ENCODE measurements at places on chromosomes 7 and 10. TPM values are rescaled to one million over a fixed set of nuclear protein-coding genes. Genes with fewer than 3 reads are reported as not detected.

The BAIAP2L1 gene
- total RNA-seq: 10.5 TPM

The PAPSS2 gene
- 81.8 TPM for total RNA-seq

The ZKSCAN1 gene
- total RNA-seq: 46.0 TPM

The SPDYE3 gene
- total RNA-seq: under 0.01 TPM

The MMD2 gene
- total RNA-seq: not detected

The ATE1 gene
- total RNA-seq: 29.8 TPM

The HECTD2 gene
- total RNA-seq: 17.1 TPM

The FEZF1 gene
- total RNA-seq: not detected

The VAX1 gene
- total RNA-seq: not detected

The TBL2 gene
- 56.1 TPM for total RNA-seq

The OR6V1 gene
- not detected for total RNA-seq

The MSMB gene
- total RNA-seq: not detected

The TMEM229A gene
- total RNA-seq: not detected

The NME8 gene
- total RNA-seq: not detected

The ARHGAP22 gene
- total RNA-seq: 45.6 TPM

The HOXA10 gene
- 43.1 TPM for total RNA-seq

The OR2AE1 gene
- 0.72 TPM for total RNA-seq

The GDF10 gene
- under 0.01 TPM for total RNA-seq

The SPDYE6 gene
- total RNA-seq: not detected

The INPP5F gene
- total RNA-seq: 11.2 TPM

The RPP38 gene
- 16.6 TPM for total RNA-seq

The FAM204A gene
- total RNA-seq: 75.7 TPM

The ZNF3 gene
- total RNA-seq: 30.4 TPM

The RBM20 gene
- not detected for total RNA-seq

The DKK1 gene
- 66.2 TPM for total RNA-seq

The SH2D4B gene
- not detected for total RNA-seq

The RAB19 gene
- total RNA-seq: not detected

The CALML5 gene
- not detected for total RNA-seq

The ACTL6B gene
- total RNA-seq: not detected

The HMX3 gene
- total RNA-seq: not detected

The IKZF1 gene
- total RNA-seq: under 0.01 TPM

The BAG3 gene
- 12.7 TPM for total RNA-seq

The CFAP46 gene
- total RNA-seq: 0.29 TPM

The BMPR1A gene
- total RNA-seq: 71.7 TPM

The ACSM6 gene
- total RNA-seq: not detected

The MGAM2 gene
- not detected for total RNA-seq

The SLC29A4 gene
- 1.1 TPM for total RNA-seq

The GOLGA7B gene
- total RNA-seq: not detected

The PNLIPRP2 gene
- total RNA-seq: not detected

The PCGF5 gene
- 99.2 TPM for total RNA-seq

The CRYGN gene
- 0.59 TPM for total RNA-seq

The OR9A2 gene
- total RNA-seq: not detected

The PCBD1 gene
- total RNA-seq: 21.8 TPM

The GHRHR gene
- total RNA-seq: not detected

The GNGT1 gene
- total RNA-seq: not detected

The SAP25 gene
- not detected for total RNA-seq

The VIPR2 gene
- total RNA-seq: not detected

The RELN gene
- total RNA-seq: 0.36 TPM

The PRKCQ gene
- total RNA-seq: not detected

The PDZD7 gene
- total RNA-seq: 0.72 TPM

The ICA1 gene
- 1.2 TPM for total RNA-seq

The FAM180A gene
- 28.9 TPM for total RNA-seq

The LUC7L2 gene
- 48.9 TPM for total RNA-seq

The DGKI gene
- total RNA-seq: 23.3 TPM

The OPALIN gene
- total RNA-seq: not detected

The NRAP gene
- total RNA-seq: not detected

The MAT1A gene
- not detected for total RNA-seq

The PIP gene
- total RNA-seq: not detected

Measured in osteoblast (primary cell).